Stimulated activated memory B cell treated with anti-CD40 and anti-IgM and Interleukin-4, amounts not matched to agents 10 μg/mL and 1 μg/mL and 100 μg/mL, for 72 hours (primary cell): ENCODE measurements at places on chromosomes 11 and 22.
A peak's percentile ranks its signal among the peaks of the same experiment; 100 is the strongest.

DNA sequence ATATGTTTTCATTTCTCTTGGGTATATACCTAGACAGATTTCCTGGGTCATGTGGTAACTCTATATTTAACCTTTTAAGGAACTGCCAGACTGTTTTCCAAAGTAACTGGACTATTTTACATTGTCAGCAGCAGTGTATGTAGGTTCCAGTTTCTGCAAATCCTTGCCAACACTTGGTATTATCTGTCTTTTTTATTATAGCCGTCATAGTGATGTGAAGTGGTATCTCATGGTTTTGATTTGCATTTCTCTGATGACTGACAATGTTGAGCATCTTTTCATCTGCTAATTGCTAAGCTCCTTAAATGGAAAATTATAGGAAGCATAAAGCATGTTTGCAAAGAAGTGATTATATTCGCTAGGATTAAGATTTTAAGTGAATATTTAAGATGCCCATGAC, 13.9 kb downstream of the NNMT start:
- no peak for ATAC-seq

DNA sequence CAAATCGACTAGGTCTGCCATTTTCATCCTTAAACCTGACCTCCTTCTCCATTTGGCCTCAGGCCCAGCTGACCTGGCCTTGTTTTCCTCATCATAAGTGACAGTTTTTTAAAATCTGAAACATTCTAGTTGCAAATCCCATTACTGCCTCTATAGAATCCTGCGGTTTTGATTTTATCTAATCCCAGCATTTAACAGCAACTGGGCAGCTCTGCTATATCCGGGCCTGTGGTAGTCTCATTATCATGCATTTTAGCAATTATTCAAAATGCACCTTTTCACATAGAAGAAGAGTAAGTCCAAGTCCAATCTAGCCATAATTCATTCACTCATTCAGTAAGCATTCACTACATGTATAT, 28.6 kb upstream of the BIRC3 start:
- no peak for ATAC-seq

GRCh38 chr11:7673724-7674434, 579 bp upstream of the CYB5R2 start:
- peak; percentile 65 for ATAC-seq

- no peak for ATAC-seq
Observed at GRCh38 chr22:44595841-44596341, 97.9 kb upstream of the RTL6 start.

DNA sequence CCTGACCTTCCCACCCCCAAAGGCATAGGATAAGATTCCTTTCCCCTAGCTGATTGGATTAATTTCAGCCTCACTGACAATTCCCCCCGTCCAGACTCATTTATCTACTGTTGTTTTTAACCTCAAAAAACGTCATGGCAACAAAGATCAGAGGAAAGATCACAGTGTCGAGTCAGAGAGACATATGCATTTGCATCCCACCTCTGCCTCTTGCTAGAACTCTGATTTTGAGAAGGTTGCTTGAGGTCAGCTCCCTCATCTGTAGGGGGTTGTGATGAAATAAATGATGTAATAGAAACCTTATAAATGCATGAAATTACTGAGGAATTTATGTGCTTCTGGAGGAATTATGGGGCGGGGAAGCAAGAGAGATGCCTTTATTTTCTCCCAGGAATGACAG, 53.3 kb upstream of the SYN3 start:
- no peak for ATAC-seq

GRCh38 chr22:47124961-47125360, 362.5 kb downstream of the TBC1D22A start:
- ATAC-seq: no peak

- ATAC-seq: no peak
Observed at GRCh38 chr11:124514131-124514530, 29.3 kb downstream of the OR8B12 start.

- ATAC-seq: no peak
Observed at GRCh38 chr11:120899720-120900119, 124.2 kb upstream of the TBCEL start.

- ATAC-seq: no peak
Observed at GRCh38 chr11:15829312-15829711, 527.0 kb downstream of the SOX6 start.

DNA sequence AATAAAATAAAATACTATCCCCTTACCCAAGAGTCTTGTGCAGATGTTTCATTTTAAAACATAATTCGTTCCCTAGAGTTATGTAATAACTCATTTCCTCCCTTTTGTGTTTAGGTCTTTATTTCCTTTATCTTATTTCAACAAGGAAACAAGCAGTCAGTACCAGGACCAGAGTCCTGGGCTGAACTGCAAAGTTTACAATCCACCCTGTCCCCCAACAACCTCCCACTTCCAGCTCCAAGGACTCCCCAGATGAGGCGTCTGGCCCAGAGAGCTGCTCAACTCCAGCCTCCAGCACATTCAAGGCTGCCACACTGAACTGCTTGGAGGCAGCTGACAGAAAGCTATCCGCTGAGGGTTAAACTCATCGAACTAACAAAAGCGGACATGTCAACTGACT, 4.5 kb downstream of the POLDIP3 start:
- no peak for ATAC-seq

GRCh38 chr22:40039482-40040115, 44.8 kb downstream of the FAM83F start:
- no peak for ATAC-seq

DNA sequence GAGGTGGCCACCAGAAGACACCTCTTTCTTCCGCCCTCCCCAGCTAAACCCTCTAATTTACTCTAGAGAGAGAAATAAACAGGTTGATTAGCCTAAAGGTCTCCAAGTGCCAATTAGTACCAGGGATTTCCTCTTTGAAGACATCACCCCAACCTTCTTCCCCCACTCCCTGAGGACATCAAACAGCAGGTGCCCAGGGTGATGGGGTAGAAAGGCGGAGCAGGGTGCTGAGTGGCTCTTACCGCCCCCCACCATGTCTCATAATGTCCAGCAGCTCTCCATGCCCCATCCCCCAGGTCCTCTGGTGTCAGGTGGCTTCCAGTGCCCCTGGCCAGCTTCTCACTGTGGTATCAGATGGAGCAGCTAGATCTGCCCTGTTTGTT, 5.3 kb upstream of the GNAZ start:
- ATAC-seq: no peak

DNA sequence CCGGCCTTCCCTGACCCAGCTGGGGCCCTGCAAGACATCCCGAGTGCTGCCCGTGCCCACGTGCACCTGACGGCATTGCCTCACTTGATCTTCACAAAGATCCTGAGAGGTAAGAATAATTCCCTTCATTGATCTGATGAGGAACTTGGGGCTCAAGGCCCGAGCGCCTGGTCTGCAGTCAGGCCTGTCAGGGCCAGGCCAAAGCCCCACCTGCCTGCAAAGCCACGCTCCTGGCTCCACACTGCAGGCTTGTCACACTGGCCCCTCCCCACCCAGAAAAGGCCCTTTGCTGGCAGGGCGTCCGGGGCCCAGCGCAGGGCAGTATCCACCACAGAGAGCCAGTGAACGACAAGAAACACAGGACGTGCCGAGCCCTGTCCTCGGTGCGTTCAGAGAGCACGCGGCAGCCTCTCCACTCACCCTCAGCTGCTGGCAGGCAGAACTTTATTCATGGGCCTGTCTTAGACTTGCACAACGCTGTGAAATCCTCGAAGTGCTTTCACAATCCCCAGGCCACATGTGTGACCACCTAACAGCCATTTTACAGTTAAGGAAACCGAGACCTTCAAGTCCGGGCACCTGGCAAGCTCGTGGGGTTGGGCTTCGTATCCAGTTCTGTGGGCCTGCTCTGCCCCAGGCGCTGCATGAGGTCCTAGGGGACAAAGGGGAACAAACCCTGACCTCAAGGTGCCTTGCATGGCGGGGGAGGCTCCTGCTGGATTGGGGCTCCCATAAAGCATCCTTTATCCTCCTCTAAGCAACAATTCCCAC, 14.8 kb downstream of the KIAA0930 start:
- no peak for ATAC-seq

DNA sequence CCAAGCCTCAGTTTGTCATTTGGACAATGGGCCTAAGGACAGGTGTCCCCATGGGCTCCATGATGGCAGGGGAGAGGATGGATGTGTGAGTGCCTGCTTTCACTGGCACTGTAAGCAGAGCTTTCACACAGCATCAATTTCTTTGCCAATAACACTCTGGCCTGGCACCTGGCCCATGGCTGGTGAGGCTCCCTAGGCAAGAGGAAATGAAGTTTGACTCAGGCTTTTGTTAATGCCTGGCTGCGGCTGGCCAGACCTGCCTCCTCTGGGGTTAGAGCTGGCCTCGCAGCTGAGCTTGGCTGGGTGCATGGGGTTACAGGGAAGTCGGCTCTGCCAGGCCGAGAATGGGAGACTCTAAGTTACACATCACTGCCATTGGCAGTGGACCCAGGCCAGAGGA, 30.0 kb upstream of the SEZ6L start:
- ATAC-seq: no peak

- no peak for ATAC-seq
Observed at GRCh38 chr11:116631201-116631600, 141.6 kb downstream of the BUD13 start.

- ATAC-seq: peak; percentile 87
Observed at GRCh38 chr22:45318168-45318557, 8.4 kb downstream of the FAM118A start.

DNA sequence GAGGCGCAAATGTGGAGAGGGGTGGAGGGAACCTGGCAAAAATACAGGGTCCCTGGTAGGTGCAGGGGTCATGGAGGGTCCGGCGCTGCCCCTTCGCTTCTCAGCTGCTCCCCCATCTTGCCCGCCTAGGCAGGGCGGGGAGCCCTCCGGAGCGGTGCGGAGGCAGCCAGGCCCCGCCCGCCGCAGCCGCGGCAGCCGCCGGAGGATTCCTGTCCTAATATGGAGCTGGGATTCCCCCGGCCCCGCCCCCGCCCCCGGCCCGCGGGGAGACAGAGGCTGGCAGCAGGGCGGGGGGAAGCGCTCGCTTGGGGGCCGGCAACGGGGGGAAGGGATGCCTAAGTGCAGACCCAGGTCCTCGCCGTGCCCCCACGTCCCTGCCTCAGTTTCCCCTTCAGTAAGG, 1.0 kb upstream of the NPAS4 start:
- no peak for ATAC-seq
